ENCODE measurements at places on chromosomes 7 and 10.

DNA sequence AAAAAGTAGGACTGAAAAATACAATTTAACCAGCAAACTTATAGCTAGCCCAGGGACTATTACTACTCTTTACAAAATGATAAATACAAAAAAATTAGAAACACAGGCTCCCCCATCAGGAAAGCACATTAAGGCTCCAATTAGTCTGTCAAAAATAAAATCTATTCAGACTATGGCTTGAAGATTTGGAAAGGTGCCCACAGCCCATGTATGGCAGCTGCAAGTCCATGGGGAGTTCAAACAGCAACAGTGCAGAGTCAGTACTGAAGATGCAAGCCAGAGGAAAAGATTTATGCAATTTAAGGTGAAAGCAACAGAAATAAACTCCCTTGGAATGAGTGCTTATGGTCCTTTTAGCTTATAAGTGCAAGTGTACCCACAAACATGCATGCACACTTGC is 29.7 kb downstream of the IMMP2L start:
- DNase-seq = no peak

DNA sequence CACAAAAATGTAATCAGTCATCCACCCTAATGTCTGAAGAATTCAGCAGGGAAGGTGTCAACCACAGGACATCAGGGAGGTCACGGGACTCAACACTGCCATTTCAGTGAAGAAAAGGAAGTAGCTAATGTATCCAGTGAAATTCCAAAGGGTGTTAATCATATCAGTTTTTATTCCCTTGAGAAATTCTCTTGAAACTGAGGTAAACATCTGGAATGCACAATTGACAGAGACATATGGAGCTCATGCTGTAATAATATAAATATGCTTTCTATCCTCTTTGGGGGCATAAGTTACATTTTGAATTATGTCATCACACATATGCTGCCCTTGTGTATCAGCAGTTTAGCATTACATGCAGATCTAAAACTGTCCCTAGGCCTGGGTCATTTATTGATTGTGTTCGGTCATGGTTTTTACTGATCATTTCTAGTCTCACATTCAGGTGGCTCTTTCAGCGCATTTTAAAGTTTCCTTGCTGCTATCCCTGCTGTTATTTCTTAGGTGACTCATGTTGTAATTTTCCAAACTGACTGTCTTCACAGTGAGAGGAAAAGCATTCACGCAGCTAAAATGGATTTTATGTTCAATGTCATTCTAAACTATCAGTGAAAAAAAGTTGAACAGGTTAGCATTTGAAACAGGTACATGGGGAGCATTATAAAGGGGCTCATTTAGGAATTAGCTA is 273.9 kb downstream of the TSPAN12 start:
- DNase-seq = no peak

DNA sequence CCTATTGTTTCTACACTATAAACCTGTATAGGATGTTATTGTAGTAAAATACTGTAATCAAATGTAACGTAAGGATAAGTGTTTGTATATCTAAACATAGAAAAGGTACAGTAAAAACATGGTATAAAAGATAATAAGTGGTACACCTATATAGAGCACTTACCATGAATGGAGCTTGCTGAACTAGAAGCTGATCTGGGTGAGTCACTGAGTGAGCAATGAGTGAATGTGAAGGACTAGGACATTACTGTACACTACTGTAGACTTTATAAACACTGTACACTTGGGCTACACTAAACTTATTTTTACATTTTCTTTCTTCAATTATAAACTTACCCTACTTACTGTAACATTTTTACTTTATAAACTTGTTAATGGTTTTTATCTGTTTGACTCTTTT is 732.9 kb upstream of the LRRN3 start:
- no peak for DNase-seq

DNA sequence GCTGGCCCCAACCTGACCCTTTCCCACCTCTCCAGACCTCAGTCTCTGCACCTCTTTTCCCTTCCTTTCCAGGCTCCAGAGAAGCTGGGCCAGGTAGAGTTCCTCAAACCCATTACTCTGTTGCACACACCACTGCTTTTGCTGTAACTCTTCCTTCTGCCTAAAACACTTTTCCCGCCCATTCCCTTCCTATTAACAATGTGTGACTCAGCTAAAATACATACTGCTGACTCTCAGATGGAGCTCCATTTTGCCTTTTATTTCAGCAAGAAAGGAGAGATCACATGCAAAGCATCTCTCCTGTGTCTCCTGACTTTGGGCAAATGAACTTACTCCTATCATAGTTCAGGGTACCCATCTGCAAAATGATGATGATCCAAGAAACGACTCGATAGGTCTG is 201.0 kb downstream of the CALN1 start:
- DNase-seq = no peak

GRCh38 chr7:134948736-134949135 is 37.6 kb upstream of the AGBL3 start:
- no peak for DNase-seq

- DNase-seq = no peak
Measured at GRCh38 chr10:106500925-106501525, 663.5 kb downstream of the SORCS1 start.

DNA sequence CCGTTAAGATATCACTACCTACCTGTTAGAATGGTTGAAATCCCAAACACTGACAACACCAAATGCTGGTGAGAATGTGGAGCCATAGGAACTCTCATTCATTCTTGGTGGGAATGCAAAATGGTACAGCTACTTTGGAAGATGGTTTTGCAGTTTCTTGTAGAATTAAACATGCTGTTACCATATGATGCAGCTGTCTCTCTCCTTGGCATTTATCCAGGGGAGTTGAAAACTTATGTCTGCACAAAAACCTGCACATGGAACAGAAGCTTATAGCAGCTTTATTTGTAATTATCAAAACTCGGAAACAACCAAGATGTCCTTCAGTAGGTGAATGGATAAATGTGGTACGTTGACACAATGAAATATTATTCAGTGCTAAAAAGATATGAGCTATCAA is 199.5 kb downstream of the BICC1 start:
- DNase-seq = no peak

GRCh38 chr7:94364816-94365215 is 29.9 kb upstream of the COL1A2 start:
- DNase-seq = no peak

GRCh38 chr7:70072220-70072619 is 473.9 kb downstream of the AUTS2 start:
- DNase-seq = no peak

DNA sequence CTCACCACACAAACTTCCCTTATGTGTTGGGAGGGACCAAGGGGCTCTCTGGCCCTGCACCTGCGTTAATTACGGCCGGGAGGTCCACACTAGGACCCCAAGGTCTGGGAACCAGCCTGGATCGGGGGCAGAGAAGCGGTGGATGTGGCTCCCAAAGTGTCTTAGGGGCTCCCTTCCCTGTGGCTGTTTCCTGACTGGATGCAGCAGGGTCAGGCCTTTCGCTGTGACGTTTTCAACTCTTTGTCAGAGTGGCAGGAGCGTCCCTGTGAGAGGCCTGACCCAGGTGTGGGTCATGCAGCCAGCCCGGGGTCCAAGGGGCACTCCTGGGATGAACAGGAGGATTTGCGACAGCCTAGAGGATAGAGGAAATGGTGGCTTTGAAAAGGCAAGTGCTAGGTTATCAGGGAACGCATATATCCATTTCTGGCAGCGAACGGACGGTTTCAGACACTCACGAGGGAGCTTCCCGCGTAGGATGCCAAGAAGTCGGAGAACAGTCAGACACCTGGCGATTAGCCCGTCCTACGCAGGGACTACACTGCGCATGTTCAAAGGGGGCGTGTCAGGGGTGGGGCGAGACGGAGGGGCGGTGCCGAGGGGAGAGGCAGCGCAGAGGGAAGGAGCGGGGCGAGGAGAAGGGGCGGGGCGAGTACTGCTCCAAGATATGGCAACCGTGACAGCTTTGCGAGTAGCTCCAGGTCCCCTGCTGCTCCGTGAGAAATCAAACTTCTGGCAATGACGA is 46.2 kb upstream of the ZNF716 start:
- no peak for DNase-seq

DNA sequence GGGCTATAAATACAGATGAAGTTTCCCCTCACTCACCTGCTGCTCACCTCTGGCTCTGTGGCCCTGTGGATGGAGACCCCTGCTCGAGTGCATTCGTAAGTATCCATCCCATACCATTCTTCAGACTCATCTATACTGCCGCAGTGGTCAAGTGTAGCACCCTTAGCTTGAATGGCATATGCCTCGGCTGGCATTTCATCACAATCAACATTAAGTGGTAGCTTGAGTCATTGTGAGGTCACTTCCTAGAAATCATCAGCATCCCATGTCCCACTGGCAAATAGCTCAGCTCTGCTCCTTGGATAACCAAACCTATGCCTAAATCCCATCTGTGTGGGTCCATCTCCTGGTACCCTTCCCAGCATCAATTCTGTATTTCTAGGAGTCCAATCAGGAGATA is 38.2 kb downstream of the MDH2 start:
- no peak for DNase-seq

DNA sequence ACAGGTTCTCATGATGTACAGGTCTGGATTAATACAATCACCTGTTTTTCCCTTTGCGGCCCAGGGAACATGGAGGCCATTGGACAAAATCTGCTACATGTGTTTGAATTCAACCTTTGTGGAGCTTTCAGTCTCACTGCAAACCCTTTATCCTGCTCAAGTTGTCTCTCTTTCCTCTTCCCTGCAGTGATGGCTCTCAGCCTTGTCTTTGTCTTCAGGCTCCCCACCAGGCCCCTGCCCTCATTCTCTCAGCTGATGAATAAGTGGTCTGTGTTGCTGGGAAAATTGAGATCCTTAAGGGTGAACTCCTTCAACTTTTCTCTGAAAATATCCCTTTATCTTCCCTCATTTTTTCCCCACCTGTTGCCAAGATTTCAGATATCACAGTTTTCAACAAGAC is 791.2 kb downstream of the GRID1 start:
- no peak for DNase-seq

GRCh38 chr10:101649525-101650085 is 45.4 kb downstream of the FBXW4 start:
- no peak for DNase-seq

GRCh38 chr10:484925-485661 is 204.4 kb downstream of the DIP2C start:
- peak; percentile 67 for DNase-seq

- DNase-seq = no peak
Measured at GRCh38 chr7:95327356-95327755, 3.0 kb upstream of the PON1 start.

DNA sequence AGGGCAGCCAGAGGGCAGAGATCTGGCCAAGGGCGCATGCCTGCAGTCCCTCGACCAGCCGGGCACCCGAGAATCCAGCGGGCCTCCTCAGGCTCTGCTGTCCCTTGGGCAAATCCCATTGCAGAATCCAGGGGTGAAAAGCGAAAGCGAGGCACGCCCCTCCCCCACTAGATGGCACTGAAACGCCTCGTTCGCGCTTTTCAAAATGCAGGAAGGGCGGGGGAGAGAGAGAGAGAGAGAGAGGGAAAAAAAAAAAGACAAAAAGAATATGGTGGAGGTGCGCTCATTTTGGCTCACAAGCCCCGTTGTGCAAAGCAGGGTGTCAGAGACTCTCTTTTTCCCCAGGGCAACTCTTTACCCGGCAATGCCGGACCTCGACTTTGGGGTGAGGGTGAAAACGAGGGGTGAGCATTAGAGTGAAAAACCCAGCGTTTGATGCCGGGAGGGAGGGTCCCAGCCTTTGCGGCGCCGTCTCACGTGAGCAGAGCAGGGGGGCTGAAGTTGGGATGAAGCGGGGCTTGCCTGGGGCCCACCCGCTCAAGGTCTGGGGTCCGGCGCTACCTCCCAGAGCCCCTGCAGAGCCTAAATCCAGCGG is 2.5 kb upstream of the TMEM178B start:
- peak; percentile 38 for DNase-seq
